ENCODE measurements at places on chromosomes 12 and 14.

DNA sequence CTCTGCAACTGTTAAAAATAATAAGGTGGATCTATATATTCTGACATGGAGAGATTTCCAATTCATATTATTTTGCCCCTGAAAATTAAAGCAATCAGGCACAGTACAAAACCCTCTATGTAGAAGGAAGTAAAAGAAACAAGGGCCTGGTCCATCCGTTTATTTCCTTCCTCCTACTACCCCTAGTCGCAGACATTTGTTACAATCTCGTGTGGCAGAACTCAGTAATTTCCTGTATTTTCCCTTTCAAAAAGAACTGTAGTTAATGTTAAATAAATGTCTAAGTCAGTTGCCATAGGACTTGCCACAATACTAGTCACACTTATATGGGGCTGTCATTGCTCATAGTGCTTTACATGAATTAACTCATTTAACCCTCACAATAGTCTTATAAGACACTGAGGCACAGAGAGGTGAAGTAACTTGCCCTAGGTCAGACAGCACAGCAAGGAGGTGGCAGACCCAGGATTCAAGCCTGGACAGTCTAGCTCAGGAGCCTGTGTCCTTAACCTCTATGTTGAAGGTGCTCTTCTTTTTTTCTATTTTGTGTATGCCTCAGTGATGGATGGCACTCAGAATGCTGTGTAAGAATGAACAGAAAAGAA is 24.2 kb downstream of the NINJ2 start:
- DNase-seq = no peak

DNA sequence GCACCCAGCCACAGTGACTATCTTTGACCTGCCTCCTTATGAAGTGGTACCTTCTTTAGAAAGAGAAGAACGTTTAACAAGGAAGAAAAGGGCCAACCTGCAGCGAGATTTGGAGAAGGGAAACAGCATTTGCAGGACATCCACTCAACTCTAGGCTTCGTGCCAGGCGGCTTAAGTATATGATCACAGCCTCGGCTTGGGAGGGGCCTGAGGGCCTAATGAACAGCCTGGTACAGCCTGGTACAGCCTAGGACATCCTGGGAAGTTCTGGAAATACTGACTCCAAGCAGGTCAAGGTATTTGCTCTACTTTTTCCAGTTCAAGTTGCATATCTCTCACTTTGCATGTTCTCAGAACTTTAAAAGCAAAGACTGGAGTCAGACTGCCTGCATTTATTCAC is 16.1 kb downstream of the HCAR2 start:
- DNase-seq = no peak

DNA sequence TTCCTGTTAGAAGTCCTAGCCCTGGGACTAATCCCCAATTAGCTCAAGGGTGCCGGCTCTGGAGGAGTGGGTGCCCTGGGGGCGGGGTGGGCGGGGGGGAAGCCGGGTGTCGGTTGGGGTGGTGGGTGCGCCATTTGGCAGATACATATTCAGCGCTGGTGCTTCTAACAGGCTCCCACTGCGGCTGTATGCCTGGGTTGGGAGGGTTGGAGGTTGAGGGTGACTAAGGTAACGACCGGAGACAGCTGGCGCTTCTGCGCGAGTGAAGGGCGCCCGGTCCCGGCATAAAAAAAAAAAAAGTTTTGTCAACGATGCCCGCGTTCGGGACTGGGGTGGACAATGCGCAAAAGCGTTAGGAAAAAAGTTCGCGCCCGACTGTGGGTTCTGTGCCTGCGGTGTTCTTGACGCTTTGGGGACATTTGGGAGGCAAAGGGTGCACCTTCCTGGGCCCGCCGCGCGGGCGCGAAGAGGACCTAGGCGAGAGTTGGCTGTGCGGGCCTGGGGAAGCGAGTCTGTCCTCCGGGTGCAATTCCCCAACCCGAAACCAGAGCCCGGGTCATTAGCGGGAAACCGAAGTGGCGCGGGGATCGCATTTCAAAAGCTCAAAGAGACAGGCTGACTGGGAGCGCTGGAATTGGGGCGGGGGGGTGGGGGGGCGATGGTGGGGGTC is 19.2 kb downstream of the TBX3 start:
- DNase-seq = no peak

GRCh38 chr12:130161261-130162243 is 712 bp upstream of the FZD10 start:
- no peak for DNase-seq

GRCh38 chr14:61343471-61343870 is 22.1 kb downstream of the PRKCH start:
- DNase-seq = no peak

GRCh38 chr14:73339846-73340595 is 102.7 kb downstream of the PAPLN start:
- DNase-seq = no peak

- DNase-seq = no peak
These were observed 438.8 kb downstream of the EGLN3 start for GRCh38 chr14:33511851-33512640.

- no peak for DNase-seq
These were observed 40.1 kb downstream of the STXBP6 start for GRCh38 chr14:25009891-25010290.

- no peak for DNase-seq
These were observed 77.7 kb downstream of the SLC15A4 start for GRCh38 chr12:128745772-128746689.

DNA sequence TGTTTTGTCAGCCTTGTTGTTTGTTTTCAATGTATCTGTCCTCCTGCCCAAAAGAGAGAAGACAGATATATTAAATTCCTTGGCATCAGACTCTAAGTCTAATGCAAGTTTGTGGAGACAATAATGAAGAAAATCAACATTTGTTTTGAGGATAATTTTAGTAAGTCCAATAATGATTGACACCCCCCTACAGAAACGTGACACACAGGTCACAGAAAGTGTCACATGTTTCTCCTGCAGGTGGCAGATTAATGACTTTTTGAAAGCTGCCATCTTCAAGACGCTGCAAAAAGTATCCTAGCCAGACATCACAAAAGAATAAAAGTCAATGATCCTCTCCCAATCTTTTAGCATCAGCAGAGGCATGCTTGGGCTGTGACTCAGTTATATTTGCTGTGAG is 378.8 kb upstream of the TMPO start:
- no peak for DNase-seq

DNA sequence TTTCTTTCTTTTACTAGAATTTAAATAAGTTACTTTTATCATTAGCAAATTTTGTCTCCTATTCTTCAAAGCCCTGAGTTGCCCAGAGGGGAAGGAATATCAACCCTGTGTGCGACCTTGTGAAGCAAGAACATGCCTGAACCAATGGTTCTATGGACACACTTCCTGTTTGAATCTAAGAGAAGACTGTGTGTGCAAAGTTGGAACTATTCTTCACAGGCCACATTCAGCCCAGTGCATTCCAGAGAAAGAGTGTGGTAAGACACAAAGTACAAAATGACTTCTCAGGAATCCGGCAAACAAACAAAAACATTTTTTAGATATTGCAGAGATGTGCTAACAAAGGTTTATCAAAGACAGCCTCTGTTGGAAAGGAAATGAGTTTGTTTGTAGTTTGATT is 90.8 kb upstream of the PTPRQ start:
- DNase-seq = no peak

DNA sequence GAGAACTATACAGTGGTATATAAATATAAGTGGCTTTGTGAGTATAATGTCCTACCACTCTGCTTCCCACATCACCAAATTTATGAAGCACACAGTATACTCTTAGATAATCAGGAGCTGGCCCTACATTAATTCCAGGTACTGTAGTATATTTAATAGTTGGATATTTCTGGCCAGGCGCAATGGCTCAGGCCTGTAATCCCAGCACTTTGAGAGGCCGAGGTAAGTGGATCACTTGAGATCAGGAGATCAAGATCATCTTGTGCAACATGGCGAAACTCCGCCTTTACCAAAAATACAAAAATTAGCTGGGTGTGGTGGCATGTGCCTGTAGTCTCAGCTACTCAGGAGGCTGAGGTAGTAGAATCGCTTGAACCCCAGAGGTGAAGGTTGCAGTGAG is 104.0 kb downstream of the FOXA1 start:
- DNase-seq = no peak

DNA sequence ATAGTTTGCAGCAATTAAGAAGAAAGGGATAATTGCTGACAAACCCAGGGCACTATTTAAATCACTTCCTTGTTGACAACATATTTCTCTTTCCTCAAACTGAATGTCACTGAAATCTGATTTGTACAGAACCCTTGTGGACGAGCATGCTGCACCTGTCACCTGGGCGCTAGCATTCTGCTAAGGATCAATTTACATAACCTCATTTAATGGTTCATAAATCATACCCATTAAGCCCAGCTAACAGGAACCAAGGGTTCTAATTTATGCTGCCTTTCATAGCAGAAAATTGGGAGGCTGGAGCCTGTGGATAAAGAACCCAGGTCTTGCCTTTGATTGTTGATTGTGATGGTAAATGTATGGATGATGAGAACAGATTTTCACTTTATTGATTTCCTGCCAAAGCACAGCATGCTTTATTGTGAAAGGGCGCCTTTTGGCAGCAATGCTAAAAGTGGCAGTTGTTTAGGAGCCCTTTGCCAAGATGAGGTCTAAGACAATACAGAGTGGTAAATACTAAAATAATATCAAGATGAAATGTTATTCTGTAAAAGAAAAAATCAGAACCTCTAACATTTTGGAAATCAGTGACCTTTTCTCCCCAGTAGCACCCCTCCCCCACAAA is 95.4 kb downstream of the NKX2-1 start:
- no peak for DNase-seq

All from activated CD4-positive, alpha-beta T cell treated with anti-CD3 and anti-CD28 coated beads for 1 hour (primary cell).